ENCODE measurements at places on chromosomes 1 and 21. TPM values are rescaled to one million over a fixed set of nuclear protein-coding genes. Genes with fewer than 3 reads are reported as not detected.

USH2A gene
- not detected for total RNA-seq

DNA sequence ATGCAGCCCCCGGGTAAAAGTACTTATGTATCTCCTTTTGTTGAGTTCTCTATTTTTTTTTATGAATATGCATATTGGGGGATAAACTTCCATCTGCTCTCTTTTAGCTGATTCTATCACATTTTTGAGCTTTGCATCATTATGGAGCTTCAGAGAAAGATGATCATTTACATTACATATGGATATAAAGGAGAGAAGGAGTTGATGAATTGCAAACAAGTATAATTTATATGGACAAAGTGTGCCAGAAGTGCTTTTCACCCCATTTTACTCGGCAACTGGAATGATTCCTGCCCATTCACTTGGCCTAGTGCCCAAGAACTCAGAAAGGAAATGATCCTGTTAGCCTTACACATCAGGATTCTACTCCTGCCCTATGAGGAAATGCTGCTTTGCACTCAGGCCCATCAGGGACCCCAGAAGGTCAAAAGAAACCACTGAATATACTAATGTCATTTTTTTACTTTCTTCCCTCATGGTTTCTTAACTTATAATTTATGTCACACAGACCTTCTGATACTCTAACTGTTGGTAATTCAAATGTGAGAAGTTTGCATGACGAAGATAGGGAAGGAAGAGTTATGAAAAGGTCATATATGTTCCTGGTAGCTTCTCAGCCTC lies 65.6 kb downstream of the SAMSN1 start:
- DNase-seq: peak; percentile 49
- H3K4me1 ChIP-seq: no peaks in the 10 kb centered on the region
- no peaks in the 10 kb centered on the region for H3K27me3 ChIP-seq
- peak overlapping the region; percentile 28 for H3K27ac ChIP-seq
- H3K36me3 ChIP-seq: no peaks in the 10 kb centered on the region

- peaks cover 35% of the 10 kb centered on the region for H3K27me3 ChIP-seq
- no peak within 1 kb of the TSS for H3K27ac ChIP-seq
- peak within 1 kb of the TSS; percentile 34 for H3K4me3 ChIP-seq
Observed at GRCh38 chr1:77281491-77282186, at the start of gene AK5. TSS of gene AK5 (plus strand) at chr1:77282019. CDS start at chr1:77282314, 295 bp downstream.

DNA sequence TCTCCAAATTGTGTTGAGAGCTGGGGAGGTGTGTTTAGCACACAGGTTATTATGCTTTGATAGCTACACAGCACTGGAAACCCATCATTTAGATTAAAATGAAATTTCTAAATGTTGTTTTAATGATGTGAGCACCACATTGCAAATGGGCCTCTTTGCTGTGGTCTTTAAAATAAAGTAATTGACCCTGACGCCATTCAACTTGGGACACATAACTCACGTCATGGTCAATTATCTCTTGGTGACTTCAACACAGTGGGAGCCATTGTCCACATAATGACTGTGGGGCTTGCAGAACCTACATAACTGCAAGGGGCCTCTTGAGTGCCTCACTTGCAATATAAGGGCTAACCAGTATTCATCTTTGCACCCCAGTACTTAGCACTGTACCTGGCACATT lies 280.4 kb downstream of the HLX start:
- no peak overlapping the region for H3K27ac ChIP-seq
- H3K36me3 ChIP-seq: no peaks in the 10 kb centered on the region
- H3K27me3 ChIP-seq: no peaks in the 10 kb centered on the region
- H3K4me3 ChIP-seq: no peak overlapping the region
- no peaks in the 10 kb centered on the region for H3K4me1 ChIP-seq

DNA sequence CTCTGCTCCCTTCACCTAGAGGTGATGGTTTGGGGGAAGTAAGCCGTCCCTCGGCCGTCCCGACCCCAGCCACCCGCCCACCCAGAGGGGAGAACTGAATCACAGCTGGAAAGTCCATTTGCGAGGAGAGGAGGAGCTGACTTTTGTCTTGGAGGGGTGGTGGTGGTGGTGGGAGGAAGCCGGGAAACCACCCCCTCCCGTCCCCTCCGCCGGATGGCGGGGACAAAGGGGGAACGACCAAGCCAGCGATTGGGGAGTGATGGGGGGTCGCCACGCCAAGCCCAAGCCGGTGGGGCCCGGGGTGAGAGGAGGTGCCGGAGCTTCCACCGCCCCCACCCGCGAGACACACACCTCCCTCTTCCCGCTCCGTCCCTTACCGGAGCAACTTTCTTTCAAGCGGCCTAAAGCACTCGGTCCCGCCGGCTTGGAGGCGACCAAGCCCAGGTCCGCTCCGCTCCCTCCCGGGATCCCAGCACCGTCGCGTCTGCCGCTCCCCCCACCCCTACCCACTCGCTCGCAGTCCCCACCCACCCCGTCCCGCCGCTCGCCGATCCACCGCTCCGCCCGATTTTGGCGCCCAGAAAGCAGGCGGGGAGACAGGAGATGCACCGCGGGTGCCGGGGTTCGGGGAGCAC lies 540 bp downstream of the ARHGEF2 start:
- peaks cover 4% of the 10 kb centered on the region for H3K4me1 ChIP-seq
- H3K27me3 ChIP-seq: no peaks in the 10 kb centered on the region
- peak; percentile 53 for DNase-seq
- no peaks in the 10 kb centered on the region for H3K36me3 ChIP-seq
- H3K27ac ChIP-seq: peak overlapping the region; percentile 87
